ENCODE measurements at places on chromosomes 3 and 15.

- DNase-seq = no peak
These were observed 140.2 kb downstream of the TPRA1 start for GRCh38 chr3:127450331-127450730.

DNA sequence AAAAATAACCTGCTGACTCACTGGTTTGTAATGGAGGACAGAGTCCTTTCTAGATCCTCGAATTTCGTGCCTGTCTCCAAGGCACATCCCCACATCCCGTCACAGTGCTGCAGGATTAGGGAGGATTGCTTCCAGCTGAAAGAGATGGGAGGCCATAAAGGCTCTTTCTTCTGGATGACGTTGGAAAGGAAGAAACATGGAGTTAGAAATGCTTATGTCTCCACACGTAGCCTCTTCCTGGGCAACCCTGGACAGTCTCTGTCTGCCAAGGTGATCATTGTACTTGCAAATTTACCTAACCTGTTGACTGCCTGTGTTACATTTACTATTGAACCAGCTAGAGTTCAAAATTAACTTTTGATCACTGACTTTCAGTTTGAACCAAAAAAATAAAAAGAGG lies 27.6 kb upstream of the VILL start:
- no peak for DNase-seq

DNA sequence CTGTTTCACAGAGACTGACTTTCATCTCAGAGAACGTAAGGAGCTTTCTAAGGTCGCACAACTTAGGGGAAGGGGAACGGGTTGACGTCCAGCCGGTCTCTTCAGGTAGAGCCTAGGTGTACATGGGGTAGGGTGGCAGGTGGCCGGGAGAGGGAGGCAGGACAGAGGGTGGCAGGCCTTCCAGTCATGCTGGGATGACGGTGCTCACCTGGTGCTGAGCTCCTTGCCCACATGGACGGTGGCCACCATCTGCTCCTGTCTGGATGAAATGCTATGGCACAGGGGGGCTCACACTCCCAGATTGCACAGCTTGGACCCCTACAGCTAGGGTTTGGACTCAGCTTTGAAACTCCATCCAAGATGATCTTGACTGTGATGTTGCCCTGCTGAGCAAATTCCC lies 144.5 kb downstream of the ATP10A start:
- no peak for DNase-seq

DNA sequence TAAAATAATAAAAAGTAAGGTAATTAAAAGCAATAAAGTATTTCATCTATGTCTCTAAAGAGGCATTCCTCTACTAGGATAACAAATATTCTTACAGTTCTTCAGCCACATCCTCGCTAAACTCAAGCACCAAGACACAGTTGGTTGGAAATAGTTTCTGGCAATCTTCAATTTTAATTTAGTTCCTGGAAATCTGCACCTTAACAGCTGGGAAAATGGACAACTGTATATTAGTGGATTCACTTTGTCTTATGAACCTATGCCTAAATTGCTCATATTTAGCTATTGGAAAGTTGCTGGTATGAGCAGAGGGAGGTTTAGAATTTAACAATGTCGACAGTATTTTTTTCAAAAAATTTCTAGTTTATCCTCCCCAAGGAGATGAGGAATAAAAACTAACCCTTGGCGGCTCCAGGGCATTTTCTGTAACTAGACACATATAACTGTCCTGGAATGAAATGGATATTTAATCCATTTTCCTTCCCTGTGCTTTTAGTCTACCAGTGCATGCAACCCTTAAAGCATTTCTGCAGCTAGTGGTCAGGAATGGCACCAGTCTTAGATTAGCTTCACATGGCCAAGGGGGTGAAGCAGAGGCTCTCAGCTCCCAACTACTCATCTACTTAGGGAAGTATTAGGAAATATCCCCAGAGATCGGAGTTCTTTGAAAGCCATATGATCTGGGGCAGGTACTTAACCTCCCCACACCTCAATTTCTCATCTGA lies 290.0 kb upstream of the THBS1 start:
- DNase-seq = no peak

GRCh38 chr3:78749056-78749455 lies 1018.7 kb downstream of the ROBO1 start:
- no peak for DNase-seq

GRCh38 chr3:160577556-160578195 lies 12.3 kb upstream of the KPNA4 start:
- no peak for DNase-seq

DNA sequence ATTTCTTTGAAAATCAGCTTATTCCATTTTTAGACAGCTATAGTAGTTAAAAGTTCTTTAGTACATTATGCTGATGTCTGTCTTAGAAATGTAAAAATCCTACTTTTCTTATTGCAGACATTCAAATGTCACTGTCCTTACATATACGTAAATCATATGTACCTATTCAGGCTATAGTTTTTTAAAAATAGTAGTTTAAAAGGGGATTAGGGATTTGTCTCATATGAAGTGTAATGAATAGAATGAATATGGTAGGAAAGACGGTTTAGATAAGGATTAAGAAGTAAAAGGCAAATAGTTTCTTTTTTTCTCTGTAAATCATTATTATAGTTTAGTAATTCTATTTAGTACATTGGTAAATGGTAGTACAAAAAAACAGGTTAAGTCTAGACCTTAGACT lies 7.4 kb downstream of the DIPK2A start:
- no peak for DNase-seq

GRCh38 chr3:127670761-127671522 lies 1.8 kb upstream of the ABTB1 start:
- DNase-seq = no peak

- no peak for DNase-seq
These were observed 320.2 kb downstream of the UNC13C start for GRCh38 chr15:54298396-54298795.

GRCh38 chr3:90007778-90008499 lies 900.5 kb downstream of the EPHA3 start:
- DNase-seq = no peak

- no peak for DNase-seq
These were observed 2.8 kb downstream of the GOLGA8A start for GRCh38 chr15:34434627-34435305.

DNA sequence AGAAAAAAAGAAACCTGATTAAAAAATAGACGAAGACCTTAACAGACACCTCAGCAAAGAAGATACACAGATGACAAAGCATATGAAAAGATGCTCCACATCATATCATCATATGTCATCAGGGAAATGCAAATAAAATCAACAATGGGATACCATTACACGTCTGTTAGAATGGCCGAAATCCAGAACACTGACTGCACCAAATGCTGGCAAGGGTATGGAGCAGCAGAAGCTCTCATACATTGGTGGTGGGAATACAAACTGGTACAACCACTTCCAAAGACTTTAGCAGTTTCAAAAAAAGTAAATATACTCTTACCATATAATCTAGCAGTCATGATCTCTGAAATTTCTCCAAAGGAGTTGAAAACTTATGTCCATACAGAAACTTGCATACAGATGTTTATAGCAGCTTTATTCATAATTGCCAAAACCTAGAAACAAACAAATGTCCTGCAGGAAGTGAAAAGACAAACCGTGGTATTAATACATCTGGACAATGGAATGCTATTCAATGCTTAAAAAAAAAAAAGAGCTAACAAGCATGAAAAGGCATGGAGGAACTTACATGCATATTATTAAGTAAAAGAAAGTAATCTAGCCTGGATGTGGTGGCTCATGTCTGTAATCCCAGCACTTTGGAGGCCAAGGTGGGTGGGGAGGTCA lies 107.4 kb downstream of the HES1 start:
- DNase-seq = no peak

DNA sequence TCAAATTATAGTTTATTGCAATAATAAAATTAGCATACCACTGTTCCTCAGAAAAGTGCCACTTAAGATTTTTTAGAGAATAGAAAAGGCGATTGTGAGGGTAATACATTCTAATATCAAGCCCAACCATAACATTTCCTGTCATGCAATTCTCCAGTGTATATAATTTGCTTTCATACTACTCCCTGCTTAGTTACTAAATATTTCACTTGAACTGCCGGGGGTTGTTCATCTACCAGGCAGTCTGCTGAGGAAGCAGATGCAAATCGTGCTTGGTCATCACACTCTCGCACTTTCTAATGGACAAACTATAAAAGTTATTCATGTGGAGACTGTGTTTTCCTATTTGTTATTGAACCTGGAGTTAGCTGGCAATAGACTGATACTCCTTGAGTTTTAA lies 645.6 kb upstream of the CBLB start:
- DNase-seq = no peak

GRCh38 chr15:27869697-27870281 lies 229.3 kb downstream of the OCA2 start:
- DNase-seq = no peak

All from neuronal stem cell (in vitro differentiated cells).